ENCODE measurements at places on chromosomes 11 and 22.

GRCh38 chr22:29313126-29313575 lies 2.3 kb downstream of the RASL10A start:
- no peak for DNase-seq

DNA sequence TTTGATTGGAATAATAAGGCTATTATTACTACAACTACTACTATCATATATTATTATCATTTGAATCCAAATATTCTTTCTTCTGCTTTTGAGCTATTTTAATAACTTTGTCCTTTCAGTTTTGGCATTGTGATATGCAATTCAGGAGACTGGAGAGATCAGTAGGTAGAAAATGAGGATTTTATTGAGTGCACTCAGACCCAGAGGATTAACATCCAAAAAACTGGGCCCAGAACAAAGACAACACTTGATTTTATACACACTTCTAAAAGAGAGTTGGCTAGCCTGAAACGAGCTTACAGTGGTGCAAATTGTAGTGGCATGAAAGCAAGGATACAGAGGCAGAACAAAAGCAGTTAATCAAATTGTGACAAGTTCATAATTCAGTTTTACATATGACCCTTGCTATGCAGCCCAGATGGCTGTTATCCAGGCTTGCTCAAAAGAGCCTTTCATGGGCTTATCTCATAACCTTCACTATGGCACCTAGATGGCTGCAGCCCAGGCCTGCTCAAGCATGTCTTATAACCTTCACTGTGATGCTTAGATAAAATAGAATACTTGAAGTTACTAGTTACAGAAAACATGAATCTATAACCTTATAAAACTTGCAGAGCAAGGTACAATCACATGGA lies 796.3 kb upstream of the RAG2 start:
- no peak for DNase-seq

DNA sequence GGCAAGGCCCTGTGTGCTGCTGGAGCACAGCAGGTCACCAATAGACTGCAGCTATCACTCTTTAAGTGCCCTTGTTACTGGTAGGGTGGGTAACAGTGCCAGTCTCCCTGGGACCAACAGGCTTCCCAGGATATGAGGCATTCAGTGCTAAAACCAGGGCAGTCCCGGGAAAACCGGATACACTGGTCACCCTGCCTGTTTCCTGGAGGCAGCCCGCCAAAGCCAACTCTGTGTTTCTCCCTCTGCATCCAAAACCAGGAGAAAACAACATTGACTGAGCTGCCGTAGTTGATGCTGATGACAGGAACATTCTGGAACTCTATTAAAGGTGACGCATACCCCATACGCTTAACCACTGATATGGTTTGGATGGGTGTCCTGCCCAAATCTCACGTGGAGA lies 149.1 kb downstream of the SHANK2 start:
- no peak for DNase-seq

GRCh38 chr11:119726585-119727522 lies 2.1 kb downstream of the NECTIN1 start:
- DNase-seq: no peak

GRCh38 chr11:32438866-32439489 lies 3.6 kb upstream of the WT1 start:
- DNase-seq: no peak

DNA sequence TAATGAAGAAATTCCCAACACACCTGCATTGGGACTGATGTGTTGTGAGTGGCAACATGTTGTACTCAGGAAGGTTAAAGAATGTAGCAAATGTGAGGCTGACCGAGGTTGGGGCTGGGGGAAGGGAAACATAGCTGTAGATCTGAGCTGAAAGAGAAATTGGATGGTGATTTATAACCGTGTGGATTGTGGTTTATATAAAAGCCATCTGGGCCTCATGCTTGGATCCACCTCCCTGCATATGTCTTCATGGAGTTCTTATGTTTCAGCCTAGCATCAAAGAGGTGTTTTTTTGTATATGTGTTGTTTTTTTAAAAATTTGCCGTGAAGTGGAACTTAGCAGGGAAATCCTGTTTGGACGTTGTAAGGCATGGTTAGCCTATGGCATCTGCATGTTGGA lies 141.3 kb downstream of the NAV2 start:
- no peak for DNase-seq
